ENCODE measurements at places on chromosomes 16 and 17.
A peak's percentile ranks its signal among the peaks of the same experiment; 100 is the strongest.

DNA sequence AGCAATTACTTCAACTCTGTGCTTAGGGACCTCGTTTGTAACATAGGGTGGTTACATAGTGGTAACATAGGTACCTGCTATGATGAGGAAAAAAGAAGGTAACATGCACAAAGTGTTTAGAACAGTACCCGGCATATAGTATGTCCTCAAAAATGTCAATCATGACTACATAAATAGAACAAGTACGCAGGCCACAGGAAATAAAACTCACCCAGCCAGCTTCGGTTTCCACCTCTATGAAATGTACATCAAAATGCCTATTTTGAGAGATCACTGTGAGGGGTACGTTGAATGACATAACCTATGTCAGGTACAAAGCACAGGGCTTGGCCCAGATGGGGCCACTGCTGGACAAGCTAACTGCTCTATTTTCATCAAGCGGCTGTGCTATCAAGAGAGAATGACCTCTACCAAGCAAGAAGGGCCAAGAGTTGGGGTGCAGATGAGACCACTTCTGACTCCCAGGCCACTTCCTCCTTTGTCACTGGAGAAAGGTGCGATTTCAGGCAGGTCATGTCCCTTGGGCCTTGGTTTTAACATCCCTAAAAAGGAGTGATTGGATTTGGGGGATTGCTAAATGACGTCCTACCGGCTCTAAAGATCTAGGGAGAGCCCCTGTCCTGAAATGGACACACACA, 45.4 kb downstream of the WSB1 start:
- DNase-seq: no peak

DNA sequence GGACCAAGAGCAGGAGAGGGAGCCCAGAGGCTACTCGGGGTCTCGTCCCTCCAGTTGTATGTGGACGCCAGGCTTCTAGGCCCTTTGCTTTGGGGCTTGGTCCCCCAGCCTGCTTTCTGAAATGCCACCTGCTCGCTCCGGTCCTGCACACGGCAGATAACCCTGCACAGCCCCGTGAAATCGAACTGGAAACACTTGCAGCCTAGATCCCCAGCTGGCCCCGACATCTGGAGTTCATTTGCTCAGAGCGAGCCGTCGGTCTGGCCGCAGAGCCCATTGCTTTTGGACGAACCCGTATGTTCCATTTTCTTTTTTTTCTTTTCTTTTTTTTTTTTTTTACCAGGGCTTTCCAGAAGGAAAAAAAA, 22.9 kb downstream of the C1QTNF1 start:
- no peak for DNase-seq

DNA sequence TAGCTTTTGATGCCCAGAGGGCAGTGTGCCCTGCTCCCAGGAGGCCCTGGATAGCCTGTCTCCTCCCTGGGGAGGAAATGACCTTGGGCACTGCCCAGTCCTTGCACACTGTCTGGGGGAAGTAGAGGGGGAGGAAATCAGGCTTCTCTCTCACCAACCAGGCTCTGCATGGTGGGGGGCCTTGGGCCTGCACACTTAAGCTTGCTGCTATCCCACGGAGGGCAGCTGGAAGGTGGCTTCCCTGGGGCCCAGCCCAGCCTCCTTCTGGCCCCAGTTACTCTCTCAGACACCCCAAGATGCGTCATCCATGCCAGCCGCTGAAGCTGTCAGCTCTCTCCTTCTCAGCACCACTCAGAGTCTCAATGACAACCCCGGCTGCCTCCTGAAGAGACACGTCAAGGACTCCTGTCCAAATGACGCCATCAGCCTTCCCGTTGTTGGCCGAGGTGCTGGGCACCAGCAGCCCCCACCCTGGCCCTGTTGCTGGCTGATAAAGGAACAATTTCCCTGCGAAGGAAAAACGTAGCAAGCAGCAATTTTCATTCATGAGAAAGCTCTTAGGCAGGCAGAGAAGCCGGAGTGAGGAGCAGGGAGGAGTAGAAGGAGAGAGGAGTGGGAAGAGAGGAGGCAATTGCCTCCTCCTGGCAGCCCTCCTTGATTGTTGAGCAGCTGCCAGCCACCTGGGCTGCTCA, 95.5 kb downstream of the SDK2 start:
- no peak for DNase-seq

GRCh38 chr17:15291674-15292361, 26.7 kb upstream of the PMP22 start:
- peak; percentile 64 for DNase-seq

GRCh38 chr16:79563921-79564320, 36.6 kb downstream of the MAF start:
- no peak for DNase-seq

DNA sequence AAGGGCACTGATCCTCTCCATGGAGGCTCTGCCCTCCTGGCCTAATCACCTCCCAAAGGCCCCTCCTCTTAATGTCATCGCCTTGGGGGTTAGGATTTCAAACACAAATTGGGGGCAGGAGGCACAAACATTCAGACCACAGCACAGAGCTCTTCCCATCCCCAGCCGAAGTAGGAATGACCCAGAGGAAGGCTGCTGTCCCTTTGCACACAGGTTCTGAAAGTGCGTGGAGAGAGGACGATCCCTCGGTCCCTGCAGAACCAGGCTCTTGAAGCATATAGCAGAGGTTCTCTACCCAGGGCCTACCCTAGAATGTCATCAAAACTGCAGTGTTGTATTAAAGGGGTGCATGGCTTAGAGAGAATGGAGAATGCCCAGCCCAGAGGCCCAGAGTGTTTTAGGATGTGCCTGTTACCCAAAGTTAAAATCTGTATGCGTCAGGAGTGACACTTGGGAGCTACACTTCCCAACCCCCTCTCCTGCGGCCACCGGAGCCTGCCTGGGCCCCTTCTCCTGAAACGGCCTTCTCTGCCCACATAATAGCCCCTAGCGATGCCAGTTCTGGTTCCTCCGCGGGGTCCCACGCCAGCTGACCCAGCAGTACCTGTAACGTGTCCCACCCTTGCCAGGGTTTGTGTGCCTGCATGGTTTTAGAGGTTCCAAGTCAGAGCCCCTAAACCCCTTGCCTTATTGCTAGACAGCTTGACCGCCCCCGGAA, 159.5 kb upstream of the CACNG5 start:
- no peak for DNase-seq

DNA sequence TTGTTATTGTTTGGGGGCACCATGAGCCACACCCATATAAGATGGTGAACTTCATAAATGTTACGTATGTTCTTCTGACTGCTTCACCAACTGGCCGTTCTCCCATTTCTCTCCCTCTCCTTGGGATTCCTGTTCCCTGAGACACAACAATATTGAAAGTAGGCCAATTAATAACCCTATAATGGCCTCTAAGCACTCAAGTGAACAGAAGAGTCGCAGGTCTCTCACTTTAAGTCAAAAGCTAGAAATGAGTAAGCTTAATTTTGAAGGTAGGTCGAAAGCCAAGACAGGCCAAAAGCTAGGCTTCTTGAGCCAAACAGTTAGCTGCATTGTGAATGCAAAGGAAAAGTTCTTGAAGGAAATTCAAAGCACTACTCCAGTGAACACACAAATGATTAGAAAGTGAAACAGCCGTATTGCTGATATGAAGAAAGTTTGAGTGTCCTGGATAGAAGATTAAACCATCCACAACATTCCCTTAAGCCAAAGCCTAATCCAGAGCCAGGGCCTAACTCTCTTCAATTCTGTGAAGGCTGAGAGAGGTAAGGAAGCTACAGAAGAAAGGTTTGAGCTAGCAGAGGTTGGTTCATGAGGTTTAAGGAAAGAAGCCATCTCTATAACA, 25.8 kb downstream of the HLF start:
- DNase-seq: no peak

DNA sequence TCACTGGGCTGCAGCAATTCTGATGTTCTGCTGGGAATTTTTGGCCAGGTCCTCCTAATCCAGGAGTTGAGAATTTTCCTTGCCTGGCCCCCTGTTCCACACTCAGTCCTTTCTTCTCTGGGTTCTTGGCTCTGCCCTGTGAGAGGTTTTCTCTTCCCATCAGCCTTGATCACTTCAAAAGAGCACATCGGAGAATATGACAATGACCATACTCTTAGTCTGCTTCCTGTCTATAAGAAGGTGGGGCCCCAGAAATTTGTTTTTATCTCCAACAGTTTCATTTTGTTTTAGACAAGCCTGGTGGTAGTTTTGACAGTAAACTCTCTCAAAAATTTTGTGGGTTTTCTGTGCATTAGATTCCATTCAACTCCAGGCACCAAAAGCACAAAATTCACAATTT, 70.7 kb downstream of the C17orf67 start:
- DNase-seq: no peak

DNA sequence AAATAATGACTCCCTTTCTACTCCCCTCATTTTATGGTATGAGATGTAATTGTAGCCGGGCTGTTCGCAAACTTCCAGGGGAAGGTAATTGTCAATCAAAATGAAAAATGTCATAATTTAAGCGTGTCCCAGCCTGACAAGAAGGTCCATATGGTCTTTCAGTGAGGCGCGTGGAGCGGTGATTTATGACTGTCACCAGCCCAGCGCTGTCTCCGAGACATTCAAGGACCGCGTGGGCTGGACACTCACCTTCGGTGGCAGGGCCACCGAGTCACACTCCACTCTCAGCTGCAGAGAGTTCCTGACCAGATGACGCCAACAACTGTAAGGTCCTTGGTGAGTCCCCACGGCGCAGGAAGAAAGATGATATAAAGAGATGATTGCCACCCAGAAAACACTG, 157.7 kb upstream of the TNRC6C start:
- no peak for DNase-seq

DNA sequence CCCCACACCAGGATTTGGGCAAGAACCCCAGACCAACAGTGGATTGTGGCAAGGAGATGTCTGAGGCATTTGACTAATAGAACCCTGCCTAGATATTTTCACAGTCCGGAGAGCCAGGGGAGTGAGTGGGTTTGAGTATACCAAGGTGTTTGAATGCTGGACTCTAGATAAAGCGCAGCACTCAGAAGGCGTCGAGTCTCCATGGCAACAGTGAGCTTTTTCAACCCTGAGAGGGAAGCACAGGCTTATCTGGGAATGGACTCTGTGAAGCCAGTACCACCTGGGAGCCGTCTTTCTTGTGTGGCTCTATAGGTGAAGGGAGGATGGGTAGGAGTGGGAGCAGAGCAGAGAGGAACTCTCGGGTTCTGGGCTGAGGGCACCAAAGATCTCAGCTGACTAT, 147.0 kb downstream of the SHISA6 start:
- DNase-seq: no peak

DNA sequence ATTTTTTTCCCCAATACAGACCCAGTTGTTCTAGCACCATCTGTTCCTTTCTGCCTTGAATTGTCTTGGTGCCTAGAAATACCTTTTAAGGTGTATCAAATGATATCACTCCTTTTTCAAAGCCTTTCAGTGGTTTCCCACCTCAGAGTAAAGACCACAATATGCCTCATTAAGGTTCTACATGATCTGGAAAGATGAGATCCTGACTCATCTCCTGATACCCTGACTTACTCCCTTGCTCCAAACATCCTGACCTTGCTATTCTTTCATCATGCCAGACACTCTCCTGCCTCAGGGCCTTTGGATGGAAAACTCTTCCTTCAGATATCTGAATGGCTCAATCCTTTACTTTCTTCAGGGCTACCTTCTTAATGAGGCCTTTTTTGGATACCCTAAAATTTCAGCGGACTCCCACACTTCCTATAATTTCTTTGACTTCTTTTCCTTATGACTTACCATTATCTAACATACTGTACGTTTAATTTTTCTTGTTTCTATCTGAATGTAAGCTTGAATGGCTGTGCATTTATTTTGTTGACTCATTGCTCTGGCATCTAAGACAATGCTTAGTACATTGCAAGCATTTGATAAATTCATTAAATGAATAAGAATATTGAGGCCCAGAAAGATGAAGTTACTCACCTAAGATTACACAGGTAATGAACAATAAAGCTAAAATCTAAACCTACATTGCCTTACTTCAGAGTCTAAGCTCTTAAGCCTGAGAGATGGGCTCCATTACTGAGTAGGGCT, 19.2 kb downstream of the FLOT2 start:
- DNase-seq: no peak

GRCh38 chr17:6560496-6560895, 4.1 kb upstream of the PITPNM3 start:
- DNase-seq: no peak

- no peak for DNase-seq
These were observed 829 bp downstream of the GCGR start for GRCh38 chr17:81804559-81805399.

DNA sequence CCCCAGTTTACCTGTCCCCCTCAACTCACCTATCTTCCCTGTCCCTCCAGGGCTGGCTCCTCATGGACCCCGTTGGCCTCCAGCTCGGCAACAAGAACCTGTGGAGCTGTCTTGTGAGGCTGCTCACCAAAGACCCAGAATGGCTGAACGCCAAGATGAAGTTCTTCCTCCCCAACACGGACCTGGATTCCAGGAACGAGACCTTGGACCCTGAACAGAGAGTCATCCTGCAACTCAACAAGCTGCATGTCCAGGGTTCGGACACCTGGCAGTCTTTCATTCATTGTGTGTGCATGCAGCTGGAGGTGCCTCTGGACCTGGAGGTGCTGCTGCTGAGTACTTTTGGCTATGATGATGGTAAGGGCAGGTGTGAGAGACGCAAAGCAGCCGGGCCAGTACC, 31.3 kb downstream of the NLRC5 start:
- DNase-seq: no peak

- no peak for DNase-seq
These were observed 8.6 kb upstream of the MYLK3 start for GRCh38 chr16:46756772-46757171.

DNA sequence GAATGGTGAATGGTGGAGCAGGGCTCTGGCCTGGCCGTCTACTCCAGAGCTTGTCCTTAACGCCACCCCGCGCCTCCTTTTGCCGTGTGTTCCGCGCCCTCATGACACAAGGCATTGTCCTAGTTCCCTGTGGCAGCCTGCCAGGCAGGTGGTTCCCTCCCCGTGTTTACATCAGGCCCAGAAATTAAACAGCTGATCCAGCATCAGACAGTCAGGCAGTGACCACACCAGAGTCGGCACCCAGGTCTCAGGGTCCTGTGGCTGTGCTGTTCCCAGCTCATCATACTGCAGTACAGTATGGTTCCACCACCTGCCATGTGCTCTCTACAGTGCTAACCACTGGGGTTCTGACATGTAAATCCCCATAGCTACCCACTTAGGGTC, 119.7 kb downstream of the RAB11FIP4 start:
- DNase-seq: no peak

Measured in astrocyte of the spinal cord (primary cell).